ENCODE measurements at places on chromosomes 4 and X.

DNA sequence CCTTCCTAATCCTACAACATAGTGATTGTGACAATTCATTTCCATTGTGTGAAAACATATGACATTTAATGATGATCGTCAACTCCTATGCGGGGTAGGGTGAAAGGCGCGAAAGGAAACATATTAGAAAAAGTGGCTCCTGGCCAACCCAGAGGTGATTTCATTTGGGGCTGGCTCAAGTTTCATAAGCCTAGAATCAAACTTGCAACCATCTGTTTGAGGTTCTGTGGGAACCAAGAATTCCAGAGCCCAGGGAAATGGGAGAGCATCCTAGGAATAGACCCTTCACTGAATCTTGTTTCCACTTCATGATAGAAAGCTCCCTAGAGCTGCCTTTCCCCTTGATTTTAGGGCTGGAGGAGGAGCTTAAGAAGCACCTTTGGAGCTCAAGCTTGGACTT is 101.3 kb upstream of the EGFL6 start:
- no peak for DNase-seq

- no peak for DNase-seq
Measured at GRCh38 chr4:119690871-119691270, 62.3 kb upstream of the PDE5A start.

DNA sequence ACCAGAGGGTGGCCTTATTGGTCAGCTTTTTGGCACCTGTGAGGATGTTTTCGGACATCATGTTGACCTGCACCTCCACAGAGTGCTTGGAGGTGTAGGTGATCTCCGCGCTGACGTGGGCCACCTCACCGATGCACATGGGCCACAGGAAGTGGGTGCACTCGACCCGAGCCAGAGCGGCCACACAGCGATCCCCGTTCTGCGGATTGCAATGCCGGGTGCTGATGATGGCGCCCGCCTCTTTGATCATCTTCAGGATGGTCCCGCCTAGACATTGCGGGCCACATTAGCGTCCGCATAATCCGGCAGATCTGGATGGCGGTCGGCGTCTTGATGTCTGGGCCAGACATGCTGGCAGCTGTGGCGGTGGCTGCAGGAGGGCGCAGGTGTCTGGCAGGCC is 12.9 kb upstream of the N4BP2 start:
- no peak for DNase-seq

GRCh38 chr4:78361621-78362120 is 189.9 kb upstream of the ANXA3 start:
- no peak for DNase-seq

DNA sequence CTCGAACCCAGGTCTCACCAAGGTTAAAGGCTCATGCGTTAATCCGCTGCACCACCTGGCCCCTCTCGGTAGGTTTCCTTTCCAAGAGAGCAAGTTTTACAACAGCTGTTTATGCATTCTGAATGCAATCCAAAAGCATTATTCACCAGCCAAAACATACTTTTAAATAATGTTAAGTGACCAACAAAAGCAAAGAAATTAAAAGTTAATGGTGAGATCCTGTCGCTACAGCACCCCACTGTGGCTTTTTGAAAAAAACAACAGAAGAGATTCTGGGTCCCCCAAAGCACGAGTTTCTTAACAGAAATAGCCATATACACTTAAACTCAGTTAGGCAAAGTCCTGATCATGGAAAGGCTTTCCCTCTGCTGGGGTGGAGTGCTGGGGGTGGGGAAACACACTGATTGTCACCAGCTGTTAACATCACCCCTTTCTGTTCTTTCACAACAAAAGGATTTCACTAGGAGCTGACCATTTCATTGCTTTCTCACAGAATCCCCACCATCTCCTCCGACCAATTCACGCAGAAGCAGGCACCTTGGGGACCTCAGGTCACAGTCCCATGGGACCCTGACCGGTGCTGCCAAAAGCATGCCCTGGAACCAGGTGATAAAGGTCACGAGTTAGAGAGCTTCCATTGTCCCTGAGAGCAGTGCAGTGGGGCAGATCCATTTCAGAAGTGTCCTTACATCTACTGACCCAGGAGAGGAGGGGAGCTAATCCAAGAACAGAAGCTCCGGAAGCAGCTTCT is 51.2 kb downstream of the ZNF827 start:
- DNase-seq = no peak

DNA sequence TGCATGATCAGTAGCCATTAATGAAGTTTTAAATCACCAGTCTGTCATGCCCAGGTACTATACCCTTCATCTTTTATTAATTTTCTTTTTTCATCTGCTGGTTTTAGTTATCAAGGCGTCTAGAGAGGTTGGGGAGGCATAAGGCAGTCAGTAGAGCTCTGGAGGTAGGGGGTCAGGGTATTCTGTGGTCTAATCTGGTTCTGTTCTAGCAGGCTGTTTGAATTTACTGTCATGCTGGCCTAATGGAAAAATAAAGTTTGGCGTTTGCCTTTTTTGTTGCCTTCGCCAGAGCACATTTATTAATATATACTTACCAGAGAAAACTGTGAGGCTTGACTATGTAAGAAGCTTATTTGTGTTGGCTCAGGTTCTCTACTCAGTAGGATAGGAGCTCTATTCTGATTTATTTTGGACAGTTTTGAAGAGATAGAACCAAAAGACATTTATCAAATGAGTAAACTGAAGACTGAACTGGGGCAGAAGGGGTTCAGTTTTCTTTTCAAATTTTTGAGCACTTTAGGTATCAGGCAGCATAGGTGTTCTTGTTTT is 46.9 kb downstream of the TMEM131L start:
- no peak for DNase-seq

DNA sequence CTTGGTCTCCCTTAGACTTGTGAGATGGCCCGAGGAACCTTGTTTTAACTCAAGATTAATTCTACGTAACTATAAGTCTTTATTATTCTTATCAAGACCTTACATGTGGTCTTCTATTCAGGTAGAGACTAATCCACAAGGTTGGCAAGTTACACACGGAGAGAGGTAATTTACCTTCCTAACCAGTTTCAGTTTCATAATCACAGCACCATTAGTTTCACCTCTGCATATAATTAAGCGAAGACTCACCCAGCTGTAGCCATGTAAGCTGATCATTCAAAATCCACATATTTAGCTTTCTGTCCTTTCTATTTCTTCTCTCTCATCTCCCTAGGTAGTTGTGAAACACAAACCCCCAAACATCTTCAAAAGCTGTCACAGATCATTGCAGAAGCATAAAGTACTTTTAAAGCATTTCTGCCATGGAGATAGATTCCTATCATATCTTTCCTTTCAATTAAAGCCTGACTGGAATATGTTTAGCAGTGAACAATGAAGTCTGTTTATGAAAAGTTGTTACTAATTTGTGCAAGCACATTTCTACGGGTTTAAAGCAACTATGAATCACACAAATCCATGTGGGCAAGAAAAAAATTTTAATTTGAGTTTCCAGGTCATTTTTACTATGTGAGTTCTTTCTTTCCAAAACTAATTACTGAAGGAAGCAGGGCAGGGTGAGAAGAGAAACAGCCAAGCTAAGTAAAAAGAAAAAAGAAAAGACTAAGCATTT is 78.5 kb downstream of the BTC start:
- DNase-seq = no peak

GRCh38 chr4:180491210-180491609 is 1752.0 kb upstream of the TENM3 start:
- DNase-seq = no peak

DNA sequence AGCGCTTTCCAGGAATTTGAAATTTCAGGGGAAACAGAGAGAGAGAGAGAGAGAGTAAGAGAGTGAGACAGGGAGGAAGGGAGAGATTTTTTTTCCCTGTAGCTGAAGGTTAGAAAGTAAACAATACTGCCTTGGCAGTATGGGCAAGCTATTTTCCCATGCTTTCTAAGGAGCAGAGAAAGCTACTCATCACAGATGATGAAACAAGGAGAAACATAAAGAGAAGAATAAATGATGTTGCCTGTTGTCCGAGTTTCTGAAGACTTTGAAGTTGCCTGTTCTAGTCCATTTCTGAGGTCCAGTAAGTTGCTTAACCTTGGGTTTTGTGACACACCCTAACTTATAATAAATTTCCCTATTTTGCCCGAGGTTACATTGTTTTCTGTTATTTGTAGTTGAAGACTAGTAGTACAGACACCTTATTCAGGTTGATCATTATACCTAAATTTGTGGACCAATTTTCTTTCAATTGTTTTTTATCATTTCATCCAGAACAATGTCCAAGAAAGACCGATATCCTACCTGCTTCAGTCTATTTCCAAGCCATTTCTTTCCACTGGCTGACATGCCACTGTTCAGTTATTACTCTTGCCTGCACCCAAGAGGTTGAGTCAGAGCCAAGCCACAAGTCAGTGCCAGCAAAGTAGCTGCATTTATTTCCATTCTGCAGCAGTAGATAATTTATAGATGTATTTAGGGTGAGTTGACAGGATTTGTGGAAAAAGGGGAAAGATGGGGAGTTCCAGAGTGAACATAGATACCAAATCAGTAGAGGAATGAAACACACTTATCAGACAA is 49.7 kb upstream of the SLC16A2 start:
- no peak for DNase-seq

- no peak for DNase-seq
Measured at GRCh38 chrX:103253608-103254007, 1.3 kb downstream of the TCEAL8 start.

- DNase-seq = no peak
Measured at GRCh38 chrX:371907-372306, 14.8 kb downstream of the PPP2R3B start.

DNA sequence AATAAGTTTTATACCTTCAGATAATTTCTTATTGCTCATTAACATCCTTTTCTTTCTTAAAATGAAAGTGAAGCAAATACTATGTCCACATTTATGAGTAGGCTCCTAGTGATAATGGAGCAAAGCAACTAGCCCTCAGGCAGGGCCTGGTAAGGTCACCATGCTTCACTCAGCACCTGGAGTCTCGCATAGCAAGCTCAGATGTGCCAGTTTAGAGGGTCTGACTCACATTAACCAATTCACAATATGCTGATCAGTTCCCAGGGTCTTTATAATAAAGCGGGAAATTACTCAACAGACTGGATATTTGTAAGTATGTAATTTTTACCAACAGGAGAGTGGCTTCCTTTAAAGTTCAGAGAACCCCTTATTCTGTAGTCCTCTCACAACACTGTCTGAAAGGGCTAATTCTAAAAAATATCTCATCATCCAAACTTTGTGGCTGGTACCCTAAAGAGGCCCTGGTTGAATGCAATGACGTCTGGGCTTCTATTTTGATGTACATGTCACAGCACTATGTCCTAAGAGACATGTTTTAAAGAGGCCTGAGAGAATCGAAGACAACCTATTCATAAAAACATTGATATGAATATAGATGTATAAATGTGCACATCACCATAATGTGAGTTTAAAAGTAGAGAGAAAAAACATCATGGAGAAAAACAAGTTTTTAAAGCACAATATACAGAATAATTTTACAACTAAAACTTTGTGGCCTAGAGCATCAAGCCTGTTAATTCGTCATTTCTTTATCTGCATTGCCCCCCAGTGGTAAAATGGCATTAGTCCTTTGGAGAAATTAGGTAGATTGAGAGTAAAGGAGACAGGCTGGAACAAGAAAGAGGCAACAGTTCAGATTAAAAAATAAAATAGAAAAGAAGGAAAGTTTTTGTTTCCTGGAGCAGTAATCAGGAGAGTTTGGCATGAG is 44.3 kb downstream of the IL21 start:
- DNase-seq = no peak

DNA sequence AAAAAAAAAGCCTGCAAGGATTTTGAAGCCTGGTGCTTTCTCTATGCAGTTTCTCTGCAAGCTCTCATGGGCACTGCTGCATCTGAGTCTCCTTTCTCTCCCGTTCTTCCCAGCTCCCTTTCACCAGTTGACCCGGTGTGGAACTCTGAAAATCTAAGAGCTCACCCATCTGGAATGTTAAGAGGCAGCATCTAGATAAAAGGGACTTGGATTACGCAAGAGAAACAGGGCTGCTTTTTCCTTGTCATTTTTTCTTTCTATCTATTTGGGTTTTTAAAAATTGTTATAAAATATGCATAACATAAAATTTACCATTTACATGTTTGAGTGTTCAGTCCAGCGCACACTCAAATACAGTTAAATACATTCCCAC is 95.2 kb upstream of the RPS6KA3 start:
- DNase-seq = no peak

DNA sequence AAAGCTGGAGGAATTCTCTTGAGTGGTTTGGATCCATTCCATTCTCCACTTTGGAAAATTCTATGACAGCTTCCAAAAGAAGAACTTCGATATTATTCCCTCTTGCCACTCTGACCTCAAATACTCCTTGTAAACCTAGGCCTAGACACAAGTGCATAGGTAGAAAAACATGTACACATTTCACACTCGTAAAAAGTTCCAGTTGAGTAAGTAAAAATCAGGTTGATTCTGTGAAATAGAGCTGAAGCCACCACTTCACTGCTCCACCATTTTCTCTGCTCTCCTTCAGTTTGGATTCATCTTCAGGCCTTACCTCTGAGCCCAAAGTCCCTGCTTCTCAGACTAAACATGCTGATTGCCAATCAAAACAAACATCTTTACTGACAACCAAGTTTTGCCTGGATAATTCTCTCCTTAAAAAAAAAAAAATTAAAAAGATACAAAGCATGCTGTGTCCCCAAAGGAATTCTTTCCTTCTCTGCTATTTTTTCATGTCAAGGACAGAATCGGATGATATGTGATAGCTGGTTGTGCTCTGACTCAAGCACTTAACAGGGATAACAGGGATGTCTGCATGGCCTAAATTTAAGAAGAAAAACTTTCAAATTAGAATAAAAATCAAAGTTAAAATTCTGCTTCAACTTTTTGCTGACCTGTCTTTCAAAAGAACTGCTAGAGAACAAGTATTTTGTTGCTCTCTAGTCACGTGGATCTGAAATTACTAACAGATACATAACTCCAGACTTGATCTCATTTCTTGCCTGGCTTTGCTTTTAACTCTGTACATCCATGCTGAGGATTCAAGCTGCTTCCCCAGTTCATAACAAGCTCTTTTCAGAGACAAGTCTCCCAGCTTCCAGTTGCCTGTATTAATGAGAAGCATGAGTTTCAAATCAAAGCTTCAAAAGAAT is 420.9 kb upstream of the INTU start:
- no peak for DNase-seq

DNA sequence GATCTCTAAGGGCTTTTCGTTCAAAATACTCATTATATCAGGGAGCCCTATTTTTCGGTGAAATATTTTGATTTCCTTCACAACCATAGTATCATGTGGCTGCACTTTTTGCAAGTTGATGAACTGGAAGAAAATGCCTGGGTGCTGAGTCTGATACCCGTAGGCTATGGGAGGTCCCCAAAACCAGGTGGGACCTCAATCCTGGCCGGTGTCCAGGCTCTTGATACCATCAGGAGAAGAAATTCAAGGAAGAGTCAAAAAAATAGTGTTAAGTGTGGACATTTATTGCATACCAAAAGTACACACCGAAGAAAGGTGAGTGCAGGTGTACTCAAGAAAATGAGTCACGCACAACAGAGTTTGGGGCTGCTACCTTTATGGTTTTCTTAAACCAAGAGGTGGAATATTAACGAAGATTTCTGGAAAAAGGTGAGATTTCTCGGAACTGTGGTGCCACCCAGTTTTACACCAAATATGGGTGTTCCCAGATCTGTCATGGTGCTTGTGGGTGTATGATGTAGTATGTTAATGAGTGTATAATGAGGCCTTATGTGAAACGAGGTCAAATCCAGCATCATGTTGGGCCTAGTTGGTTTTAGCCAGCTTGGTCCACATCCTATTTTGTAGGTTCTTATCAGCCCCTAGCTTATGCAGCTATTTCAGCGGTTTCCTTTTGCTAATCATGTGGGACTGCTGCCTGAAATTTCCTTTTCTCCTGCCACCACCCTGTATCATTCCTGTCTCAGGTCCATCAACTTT is 29.9 kb downstream of the VCX2 start:
- no peak for DNase-seq

GRCh38 chr4:95394752-95395306 is 153.9 kb downstream of the UNC5C start:
- DNase-seq = no peak

- DNase-seq = no peak
Measured at GRCh38 chrX:10900585-10901289, 210.4 kb upstream of the HCCS start.
